ENCODE measurements at places on chromosomes 6 and 20.

DNA sequence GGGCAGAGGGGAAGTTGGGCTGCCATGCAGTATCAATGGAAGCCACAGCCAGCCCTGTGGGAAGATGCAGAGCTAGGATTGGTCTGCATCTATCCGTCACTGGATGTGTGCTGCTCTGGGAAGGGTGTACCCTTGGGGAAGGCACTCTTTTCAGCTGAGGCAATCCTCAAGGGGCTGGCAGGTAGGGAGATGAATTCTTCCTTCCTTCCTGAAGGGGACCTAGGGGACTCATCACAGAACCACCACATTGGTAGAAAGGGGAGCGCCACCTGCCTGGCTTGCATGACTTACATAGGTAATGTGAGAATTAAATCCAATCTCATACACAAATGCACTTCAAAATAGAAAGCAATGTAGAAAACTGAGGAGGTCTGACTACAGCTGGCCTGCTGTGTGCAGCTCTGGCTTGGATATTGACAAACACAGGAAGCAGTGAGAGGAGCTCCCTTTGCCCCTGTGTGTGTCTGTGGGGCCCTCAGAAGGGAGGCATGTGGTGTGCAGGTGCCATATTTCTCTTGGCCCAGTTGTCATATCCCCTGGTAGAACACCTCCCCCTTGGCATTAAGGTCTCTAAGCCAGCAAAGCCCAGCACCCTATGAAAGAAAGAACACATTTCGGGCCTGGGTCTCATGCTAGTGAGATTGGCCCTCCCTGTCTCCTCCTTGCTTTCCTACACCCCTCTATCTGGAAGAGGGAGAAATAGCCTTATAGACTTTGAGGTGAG is 260.3 kb upstream of the MOCS1 start:
- DNase-seq: no peak

DNA sequence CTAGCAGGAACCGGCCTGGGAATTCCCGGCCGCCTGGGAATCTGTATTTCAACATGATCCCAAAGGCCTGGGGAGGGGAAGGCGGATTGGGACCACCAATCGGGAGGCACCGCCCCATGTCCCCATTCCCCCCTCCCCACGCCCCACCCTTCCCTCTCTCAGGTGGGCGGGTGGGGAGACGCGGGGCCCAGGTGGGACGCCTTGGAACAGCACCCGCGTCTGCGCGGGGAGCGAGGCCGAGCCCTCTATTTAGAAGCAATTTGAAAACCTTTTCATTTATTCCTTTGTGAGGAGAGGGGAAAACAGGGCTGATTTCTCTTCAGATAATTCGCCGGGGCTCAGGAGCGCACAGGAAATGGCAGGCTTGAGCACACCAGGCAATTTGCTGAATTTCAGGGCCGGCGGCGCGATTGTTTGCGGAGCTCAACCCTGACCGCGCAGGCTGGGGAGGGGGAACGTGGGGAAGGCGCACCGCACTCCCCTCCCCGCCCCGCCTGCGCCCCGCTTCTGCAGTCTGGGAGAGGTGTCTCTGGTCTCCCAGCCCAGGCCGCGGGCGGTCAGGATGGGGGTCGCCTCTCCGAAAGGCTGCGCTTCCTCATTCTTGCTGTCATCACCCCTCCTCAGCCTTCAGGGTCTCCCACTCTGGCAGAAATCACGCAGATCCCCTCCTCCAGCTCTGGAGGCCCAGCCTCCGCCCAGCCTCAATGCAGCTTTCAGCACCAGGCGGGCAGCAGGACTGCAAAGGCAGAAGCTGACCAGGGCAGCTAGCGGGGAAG is 170.0 kb downstream of the GRM4 start:
- DNase-seq: no peak

DNA sequence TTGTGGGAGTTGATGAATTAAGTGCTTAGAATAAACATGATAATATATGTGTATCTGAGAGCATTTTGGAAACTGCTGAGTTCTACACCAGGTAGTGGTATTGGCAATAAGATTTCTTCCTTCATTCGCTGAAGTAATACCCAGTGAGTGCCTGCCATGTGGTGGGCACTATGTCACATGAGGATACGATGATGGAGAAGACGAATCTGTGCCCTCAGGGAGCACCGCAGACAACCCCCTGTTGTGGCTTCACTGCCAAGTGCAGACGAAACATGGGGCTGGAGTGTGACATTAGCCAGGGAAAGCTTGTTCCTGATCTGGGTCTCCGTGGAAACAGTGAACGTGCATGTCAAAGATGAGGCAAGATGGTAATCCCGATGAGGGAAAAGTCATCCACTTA is 7.9 kb downstream of the ZNF76 start:
- no peak for DNase-seq

DNA sequence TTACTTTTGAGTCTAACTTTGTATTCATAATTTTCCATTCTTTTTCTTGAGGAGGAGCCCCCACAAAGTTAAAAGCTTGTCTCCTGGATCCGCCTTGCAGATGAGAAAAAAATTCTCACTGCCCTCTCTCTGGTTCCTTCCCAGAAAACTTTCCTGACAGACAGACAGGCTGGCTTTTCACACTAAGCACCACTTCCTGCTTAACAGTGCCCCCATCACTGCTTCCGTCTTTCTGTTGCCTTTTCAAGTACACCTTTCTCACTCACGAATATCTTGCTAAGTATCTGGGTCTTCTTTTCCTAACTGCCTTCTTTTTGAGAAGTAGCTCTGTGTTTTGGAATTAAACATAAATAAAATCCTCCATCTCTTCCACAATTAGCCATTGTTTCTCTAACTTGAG is 19.8 kb upstream of the LMBRD1 start:
- DNase-seq: no peak

- DNase-seq: no peak
Measured at GRCh38 chr6:34360556-34360955, 31.9 kb downstream of the NUDT3 start.

DNA sequence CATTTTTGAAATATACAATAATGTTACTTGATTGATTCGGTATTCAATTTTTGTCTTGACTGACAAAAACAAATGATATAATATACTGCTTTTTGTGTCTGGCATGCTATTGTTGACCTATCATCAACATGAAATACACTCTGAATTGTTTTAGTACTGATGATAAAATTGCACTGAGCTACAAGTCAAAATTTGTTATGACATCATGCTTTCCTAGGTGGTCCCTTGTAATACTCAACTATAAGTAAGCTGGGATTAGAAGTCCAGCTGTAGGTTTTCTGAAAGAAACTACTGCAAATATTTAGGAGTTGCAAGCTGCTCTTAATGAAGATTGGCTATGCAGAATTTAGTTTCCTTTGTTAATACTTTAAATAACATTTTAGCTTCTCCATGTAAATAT is 7.9 kb upstream of the VNN2 start:
- no peak for DNase-seq

DNA sequence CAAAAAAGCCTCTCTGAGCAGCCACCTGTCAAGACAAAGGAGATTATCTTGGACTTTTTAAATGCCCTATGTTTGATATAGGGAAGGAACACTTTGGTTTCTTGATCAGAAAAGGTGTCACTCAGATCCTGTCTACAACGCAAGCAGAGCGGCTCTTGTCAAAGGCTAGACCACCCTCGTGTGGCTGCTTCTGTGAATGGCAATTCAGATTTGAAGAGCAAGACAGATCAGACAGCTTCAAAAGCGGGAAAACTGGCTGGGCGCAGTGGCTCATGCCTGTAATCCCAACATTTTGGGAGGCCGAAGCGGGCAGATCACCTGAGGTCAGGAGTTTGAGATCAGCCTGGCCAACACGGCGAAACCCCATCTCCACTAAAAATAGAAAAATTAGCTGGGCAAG is 10.1 kb upstream of the NXT1 start:
- DNase-seq: peak; percentile 31

- DNase-seq: no peak
Measured at GRCh38 chr6:50093938-50094272, 44.2 kb upstream of the DEFB112 start.

GRCh38 chr20:35663516-35664465 is 909 bp downstream of the CPNE1 start:
- DNase-seq: peak; percentile 44

DNA sequence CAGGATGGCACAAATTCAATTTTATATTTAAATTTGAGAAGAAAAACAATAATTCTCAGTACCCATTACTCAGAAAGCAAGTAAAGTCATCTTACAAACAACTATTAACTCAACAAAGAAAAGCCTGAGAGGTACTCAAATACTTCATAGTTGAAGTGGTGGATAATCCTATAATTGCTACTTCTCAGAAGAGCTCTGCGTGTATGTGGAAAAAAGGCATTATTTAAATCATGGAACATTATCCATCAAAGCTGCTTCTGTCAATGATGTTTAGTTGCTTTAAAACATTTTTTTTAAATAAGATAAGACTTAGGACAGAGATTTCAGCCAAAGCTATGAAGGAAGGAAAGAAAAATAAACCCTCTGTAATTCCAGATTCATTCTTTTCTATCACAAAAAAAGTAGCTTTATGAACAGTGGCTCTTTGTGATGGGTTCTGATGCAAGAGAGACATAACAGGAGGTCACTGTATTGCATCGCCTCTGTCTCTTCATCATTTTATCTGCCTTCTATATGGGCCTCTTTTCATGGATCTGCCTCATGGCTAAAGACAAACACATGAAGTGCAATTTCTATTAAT is 367.9 kb upstream of the SLC35B3 start:
- no peak for DNase-seq

- DNase-seq: no peak
Measured at GRCh38 chr20:16187956-16188616, 385.2 kb downstream of the KIF16B start.

- DNase-seq: no peak
Measured at GRCh38 chr6:3456395-3456897, 404 bp downstream of the SLC22A23 start.

- no peak for DNase-seq
Measured at GRCh38 chr6:47290124-47290834, 19.4 kb downstream of the TNFRSF21 start.

GRCh38 chr6:33848484-33848883 is 44.7 kb upstream of the MLN start:
- DNase-seq: peak; percentile 72

- DNase-seq: no peak
Measured at GRCh38 chr20:35285806-35286076, 1.2 kb upstream of the EIF6 start.

GRCh38 chr6:157045831-157046454 is 268.8 kb downstream of the ARID1B start:
- no peak for DNase-seq

- no peak for DNase-seq
Measured at GRCh38 chr6:125030969-125031368, 68.7 kb downstream of the RNF217 start.

GRCh38 chr6:156687789-156688619 is 89.2 kb upstream of the ARID1B start:
- DNase-seq: no peak

- DNase-seq: no peak
Measured at GRCh38 chr20:6767126-6767535, 355 bp upstream of the BMP2 start.

GRCh38 chr6:49457771-49458170 is 5.3 kb downstream of the MMUT start:
- DNase-seq: no peak

GRCh38 chr20:7426890-7427496 is 513.3 kb downstream of the HAO1 start:
- no peak for DNase-seq

- DNase-seq: peak; percentile 17
Measured at GRCh38 chr6:44297063-44298038, 15.8 kb downstream of the AARS2 start.
